CD8-positive, alpha-beta T cell (primary cell): ENCODE measurements at places on chromosomes 4 and X. TPM values are rescaled to one million over a fixed set of nuclear protein-coding genes. Genes with fewer than 3 reads are reported as not detected.

DNA sequence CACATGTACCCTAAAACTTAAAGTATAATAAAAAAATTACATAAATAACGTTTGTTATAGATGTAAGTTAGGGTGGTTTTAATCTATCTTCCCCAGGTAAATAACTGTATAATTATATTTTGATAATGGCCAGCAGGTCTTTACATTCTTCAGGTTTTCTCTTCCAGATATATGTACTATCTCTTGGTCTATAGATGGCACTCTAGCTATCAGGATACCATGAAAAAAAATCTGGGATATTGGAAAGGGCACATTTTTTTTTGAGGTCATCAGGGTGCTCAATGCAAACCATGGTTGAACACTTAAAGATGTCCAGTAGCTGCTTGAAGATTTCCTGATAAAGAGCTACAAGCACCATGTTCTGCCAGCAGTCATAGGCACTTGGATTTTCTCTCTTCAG lies 15.6 kb upstream of the ADH4 start:
- DNase-seq: no peak

DNA sequence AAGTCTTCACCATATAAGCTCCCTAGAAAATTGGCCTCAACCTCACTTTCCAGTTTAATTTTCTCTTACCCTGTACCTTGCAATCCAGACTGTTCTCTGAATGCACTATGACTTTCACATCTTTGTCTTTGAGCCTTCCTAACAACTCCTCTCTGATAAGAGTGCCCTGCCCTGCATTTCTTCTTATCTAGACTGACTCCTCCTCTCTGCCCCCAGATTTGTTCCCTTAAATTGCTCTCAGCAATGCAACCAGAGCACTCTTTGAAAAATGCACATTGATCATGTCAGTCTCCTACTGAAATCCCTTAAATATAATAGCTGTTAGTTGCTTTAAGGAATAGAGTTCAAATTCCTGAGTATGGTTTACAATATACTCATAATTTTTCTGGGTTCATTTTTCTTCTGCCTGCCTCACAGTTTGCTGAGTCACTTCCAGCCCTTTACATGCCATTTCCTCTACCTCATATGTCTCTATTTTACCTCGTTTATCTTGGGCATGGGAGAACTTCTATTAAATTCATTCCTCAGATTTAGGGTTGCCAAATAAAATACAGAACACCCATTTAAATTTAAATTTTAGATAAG lies 582.7 kb upstream of the AADAT start:
- no peak for DNase-seq

DNA sequence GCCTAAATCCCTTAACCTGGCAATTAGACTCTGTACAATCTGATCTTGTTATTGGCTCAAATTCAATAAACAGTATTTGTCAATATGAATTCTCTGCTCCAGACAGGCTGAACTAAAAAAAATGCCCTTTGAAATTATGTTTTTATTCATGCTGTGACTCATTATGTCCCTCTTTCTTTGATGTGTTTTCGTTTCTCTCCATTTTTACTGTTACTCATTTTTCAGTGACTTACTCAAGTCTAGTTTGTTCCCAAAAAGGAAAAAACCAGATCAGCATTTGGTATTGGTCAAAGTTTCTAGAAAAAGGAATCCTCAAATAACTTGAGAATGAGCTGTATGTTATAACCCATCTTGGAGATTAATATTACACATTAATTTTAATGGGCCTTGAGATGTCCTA lies 40.4 kb downstream of the UNC5C start:
- DNase-seq: no peak

DNA sequence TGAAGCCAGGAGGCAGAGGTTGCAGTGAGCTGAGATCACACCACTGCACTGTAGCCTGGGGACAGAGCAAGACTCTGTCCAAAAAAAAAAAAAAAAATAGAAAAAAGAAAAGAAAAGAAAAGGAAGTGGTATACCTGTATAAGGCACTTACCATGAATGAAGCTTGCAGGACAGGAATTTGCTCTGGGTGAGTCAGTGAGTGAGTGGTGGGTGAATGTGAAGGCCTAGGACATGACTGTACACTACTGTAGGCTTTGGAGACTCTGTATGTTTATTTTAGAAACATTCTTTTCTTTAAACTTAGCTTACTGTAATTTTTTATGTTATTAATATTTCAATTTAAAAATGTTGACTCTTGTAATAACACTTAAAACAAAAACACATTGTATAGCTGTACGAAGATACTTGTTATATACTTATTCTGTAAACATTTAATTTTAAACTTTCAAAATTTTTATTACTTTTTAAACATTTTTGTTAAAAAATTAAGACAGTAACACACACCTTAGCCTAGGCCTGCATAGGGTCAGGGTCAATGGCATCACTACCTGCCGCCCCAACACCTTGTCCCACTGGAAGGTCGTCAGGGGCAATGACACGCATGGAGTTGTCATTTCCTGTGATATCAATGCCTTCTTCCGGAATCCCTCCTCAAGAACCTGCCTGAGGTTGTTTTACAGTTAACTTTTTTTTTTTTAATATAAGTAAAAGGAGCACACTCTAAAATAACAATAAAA lies 78.7 kb downstream of the CLNK start:
- no peak for DNase-seq

DNA sequence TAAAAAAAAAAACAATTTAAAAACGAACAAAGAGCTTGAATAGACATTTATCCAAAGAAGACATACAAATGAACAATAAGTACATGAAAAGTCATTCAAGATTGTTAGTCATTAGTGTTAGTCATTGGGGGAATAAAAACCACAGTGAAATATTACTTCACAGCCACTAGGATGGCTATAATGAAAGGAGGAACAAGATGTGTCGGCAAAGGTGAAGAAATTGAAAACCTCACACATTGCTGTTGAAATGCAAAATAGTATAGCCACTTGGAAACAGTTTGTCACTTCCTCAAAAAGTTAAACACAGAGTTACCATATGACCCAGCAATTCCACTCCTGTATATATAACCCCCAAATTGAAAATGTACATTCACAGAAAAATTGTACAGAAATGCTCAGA lies 45.2 kb upstream of the SLC39A8 start:
- DNase-seq: peak; percentile 26

GRCh38 chrX:136825771-136826170 lies 45.0 kb upstream of the ARHGEF6 start:
- no peak for DNase-seq

GRCh38 chrX:133749370-133749769 lies 236.0 kb downstream of the GPC3 start:
- no peak for DNase-seq

DNA sequence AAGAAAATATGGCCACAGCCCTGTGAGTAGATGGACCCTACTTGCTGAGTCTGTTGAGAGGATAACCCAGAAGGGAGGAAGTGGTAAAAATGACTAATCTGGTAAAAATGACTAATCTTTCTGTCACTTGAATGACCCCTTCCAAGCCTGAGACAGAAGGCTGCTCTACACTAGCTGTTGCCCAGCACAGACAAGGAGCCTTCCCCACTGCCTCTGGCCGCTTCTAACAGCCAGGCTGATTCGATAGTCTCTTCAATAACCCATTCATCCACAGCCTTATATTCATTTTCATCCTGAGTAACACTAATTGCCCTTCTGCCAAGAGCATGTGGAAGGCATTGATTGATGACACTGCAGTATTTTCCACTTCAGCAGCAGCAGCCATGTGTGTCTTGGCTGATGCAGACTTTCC lies 18.4 kb downstream of the MAGEB17 start:
- no peak for DNase-seq

DNA sequence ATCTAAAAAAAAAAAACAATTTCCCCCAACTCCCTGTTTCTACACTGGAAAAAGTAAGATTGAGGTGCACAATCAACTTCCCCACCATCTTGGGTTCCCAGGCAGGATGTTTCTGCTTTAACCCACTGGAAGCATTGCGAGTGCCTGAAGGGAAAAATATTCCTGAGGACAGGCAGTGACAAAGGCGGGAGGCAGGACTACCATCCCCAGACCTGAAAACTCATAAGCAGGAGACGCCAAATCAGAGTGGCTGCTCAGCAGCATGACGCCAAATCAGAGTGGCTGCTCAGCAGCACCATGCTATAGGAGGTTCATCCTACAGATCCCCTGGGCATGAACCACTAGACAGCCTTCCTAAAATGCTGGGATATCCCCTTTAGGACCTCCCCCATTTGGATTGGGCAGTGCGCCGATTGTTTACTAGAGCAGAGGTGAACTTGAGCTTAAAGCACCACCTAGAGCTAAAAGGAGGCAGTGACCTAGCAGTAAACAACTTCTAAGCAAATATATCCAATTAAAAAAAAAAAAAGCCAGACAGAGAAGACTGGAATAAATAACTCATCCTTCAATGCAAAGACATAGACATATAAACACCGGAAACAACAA lies 35.0 kb upstream of the GK start:
- no peak for DNase-seq

- DNase-seq: peak; percentile 74
Measured at GRCh38 chr4:47837094-47837907, 566 bp downstream of the CORIN start.

DNA sequence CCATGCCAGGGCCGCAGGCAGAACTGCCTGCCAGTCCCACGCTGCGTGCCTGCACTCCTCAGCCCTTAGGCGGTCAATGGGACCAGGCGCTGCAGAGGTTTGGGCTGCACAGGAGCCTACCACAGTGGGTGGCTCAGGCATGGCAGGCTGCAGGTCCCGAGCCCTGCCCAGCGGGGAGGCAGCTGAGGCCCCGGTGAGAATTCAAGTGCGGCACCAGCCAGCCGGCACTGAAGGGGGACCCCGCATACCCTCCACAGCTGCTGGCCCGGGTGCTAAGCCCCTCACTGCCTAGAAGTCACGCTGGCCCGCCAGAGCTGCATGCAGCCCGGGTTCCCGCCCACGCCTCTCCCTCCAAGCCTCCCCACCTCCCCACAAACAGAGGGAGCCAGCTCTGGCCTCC lies 302.5 kb upstream of the UGT8 start:
- no peak for DNase-seq

DNA sequence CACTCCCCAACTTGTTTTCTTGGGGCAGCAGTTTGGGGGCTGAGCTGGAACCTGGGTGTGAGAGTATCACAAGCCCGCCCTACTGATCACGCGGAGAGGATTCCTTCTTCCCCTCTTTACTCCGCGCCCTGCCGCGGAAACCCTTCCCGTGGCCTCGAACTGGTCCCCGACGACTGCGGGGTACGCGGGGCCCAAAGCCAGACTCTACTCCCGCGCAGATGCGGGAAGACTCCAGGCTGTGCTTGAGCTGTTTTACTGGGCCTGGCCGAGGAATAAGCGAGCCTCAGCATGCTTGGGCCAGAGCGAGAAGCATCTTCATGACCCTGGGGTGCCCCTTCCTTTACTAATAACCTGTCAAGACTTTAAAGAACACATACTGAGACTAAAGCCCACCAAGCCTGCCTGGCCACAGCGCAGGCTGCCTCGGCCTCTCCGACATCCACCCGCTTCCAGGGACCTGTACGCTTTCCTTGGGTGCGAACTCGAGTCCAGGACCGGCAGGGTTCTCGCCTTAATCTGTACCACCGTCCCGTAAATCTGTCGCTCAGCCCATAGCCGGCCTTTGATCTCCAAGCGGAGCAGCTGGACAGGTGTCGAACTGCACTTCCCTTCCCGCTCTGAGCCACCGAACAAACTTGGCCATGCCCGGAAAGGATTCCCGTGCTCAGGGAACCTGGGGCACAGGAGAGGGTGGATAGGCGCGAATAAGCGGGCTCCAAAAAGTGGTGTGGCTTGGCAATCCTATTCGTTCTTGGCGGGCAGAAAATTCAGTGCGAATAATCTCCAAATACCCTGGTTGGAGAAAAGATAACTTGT lies 55.0 kb upstream of the TMEM33 start:
- DNase-seq: no peak

- no peak for DNase-seq
Measured at GRCh38 chrX:72349190-72349589, 43.5 kb upstream of the CITED1 start.

DNA sequence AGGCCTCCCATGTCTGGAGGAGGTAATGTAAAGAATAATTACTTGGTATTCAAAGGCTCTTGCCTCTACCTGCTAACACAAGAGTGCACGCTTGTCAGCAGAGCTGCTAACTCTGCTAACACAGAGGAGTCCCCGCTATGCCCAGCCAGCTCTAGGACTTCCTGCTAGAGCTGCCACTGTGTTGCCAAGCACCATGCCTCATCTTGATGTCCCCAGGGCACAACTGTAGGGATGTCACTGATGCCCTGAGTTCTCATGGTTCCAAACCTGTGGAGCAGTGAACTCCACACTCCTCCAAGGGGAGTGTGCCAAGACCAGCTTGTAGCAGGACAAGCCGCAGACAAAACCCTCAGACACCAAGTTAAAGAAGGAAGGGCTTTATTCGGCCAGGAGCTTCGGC lies 55.3 kb upstream of the CLDN24 start:
- no peak for DNase-seq

GRCh38 chrX:107567370-107567769 lies 60.9 kb upstream of the PRPS1 start:
- DNase-seq: no peak

GRCh38 chrX:136779346-136779781 lies 1.4 kb downstream of the ARHGEF6 start:
- no peak for DNase-seq

Gene CFP
- 6.2 TPM for total RNA-seq

Gene C1GALT1C1
- 1.1 TPM for total RNA-seq

Gene TNIP2
- 56.5 TPM for total RNA-seq

Gene FREM3
- not detected for total RNA-seq

Gene GPC4
- not detected for total RNA-seq

Gene BST1
- total RNA-seq: 0.43 TPM

Gene TRPC3
- not detected for total RNA-seq
